ENCODE measurements at places on chromosomes 16 and 17. TPM values are rescaled to one million over a fixed set of nuclear protein-coding genes. Genes with fewer than 3 reads are reported as not detected.

The RASD1 gene
- total RNA-seq, result 24.6 TPM

GRCh38 chr17:80387071-80387470 is 27.9 kb upstream of the ENDOV start:
- H3K4me3 ChIP-seq, result no peak overlapping the region
- peaks cover 100% of the 10 kb centered on the region for H3K36me3 ChIP-seq
- no peak overlapping the region for H3K27ac ChIP-seq
- no peaks in the 10 kb centered on the region for H3K27me3 ChIP-seq

DNA sequence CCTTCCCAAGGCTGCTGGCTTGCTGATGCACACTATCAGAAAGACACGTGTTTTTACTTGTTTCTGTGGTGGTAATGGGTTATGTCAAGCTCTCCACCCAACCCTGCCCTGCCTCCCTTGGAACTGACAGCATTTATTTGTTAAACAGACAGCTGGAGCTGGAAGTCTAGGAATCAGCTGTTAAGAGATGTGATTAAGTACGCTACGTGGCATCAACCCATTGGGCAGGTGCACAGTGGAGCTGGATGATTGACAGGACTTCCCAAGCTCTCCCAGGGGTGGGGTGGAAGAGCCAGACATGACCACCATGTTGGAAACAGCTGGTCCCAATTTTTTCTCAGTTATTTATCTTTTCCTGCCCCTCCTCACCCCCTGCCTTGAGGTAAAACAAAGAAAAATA is 49.4 kb downstream of the ADAMTS18 start:
- H3K27me3 ChIP-seq, result no peaks in the 10 kb centered on the region
- no peak for DNase-seq
- no peak overlapping the region for H3K4me3 ChIP-seq
- H3K4me1 ChIP-seq, result no peaks in the 10 kb centered on the region
- H3K36me3 ChIP-seq, result no peaks in the 10 kb centered on the region
- H3K27ac ChIP-seq, result no peak overlapping the region

GRCh38 chr16:27434141-27435051 is 32.4 kb downstream of the IL21R start:
- H3K4me1 ChIP-seq, result no peaks in the 10 kb centered on the region
- peaks cover 6% of the 10 kb centered on the region for H3K36me3 ChIP-seq
- peaks cover 5% of the 10 kb centered on the region for H3K27me3 ChIP-seq

GRCh38 chr17:29766796-29767327 is 144.2 kb upstream of the CORO6 start:
- no peak for DNase-seq
- no peak overlapping the region for H3K27ac ChIP-seq
- H3K4me3 ChIP-seq, result no peak overlapping the region

GRCh38 chr17:32277284-32277683 is 11.7 kb downstream of the RHBDL3 start:
- H3K4me3 ChIP-seq, result no peak overlapping the region
- no peaks in the 10 kb centered on the region for H3K36me3 ChIP-seq
- H3K27ac ChIP-seq, result no peak overlapping the region
- peaks cover 22% of the 10 kb centered on the region for H3K27me3 ChIP-seq
- no peaks in the 10 kb centered on the region for H3K4me1 ChIP-seq

GRCh38 chr17:44203731-44204440 is 4.2 kb upstream of the ATXN7L3 start:
- peaks cover 25% of the 10 kb centered on the region for H3K36me3 ChIP-seq
- peaks cover 23% of the 10 kb centered on the region for H3K4me1 ChIP-seq
- H3K27me3 ChIP-seq, result no peaks in the 10 kb centered on the region
- no peak overlapping the region for H3K4me3 ChIP-seq
- H3K27ac ChIP-seq, result no peak overlapping the region

DNA sequence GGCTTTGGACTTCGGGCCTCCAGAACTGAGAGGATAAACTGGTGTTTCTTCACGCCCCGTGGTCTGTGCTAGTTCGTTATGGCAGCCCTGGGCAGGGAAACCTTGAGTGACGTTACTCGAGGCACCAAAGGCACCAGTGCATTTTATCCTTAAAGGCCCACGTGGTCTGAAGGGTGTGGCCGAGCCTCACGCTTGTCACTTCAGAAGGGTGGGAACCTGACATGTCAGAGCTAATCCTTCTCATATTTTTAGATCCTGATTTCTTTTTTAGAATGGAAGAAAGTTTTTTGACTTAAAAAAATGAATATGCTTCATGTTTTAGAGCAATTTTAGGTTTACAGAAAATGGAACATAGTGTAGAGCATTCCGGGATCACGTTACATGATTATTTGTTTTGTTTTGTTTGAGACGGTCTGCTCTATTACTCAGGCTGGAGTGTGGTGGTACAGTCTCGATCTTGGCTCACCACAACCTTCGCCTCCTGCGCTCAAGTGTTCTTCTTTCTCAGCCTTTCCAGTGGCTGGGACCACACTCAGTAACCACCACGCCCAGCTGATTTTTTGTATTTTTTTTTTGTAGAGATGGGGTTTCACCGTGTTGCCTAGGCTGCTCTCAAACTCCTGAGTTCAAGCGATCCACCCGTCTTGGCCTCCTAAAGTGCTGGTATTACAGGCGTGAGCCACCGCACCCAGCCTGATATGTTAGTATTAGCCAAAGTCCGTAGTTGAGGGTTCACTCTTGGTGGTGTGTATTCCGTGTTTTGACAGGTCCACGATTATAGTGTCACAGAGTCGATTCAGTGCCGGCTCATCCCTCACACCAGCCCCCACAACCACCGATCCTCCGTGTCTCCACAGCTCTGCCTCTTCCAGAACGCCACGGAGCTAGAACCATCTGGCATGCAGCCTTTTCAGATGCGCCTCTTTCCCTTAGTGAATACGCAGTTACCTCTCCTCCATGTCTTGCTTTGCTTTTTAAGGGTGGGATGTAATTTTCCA is 47.9 kb downstream of the RAB11FIP3 start:
- H3K27ac ChIP-seq, result no peak overlapping the region
- no peak for DNase-seq
- H3K27me3 ChIP-seq, result no peaks in the 10 kb centered on the region
- H3K4me3 ChIP-seq, result no peak overlapping the region
- H3K4me1 ChIP-seq, result no peaks in the 10 kb centered on the region

DNA sequence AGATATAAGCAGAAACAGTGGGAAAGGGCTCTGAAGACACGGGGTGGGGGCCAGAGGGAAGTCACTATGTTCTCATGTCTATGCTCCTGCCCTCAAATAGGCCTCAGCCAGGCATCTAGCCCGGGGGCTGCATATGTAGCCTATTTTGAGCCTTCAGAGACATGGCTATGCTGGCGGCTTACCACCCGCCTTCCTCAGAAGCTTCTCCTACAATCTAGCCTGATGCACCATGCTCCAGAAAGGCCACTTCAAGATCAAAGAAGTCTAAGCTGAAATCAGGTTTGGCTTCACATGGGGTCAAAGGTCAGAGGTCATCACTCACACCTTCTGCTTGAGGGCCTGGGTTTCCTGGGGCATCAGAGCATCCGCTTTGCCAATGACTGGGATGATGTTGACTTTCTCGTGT is 1.6 kb downstream of the SEPTIN1 start:
- H3K4me3 ChIP-seq, result no peak overlapping the region
- DNase-seq, result no peak
- H3K4me1 ChIP-seq, result peaks cover 22% of the 10 kb centered on the region
- no peak overlapping the region for H3K27ac ChIP-seq
- H3K36me3 ChIP-seq, result no peaks in the 10 kb centered on the region

- no peaks in the 10 kb centered on the region for H3K27me3 ChIP-seq
- no peak for DNase-seq
Observed at GRCh38 chr17:66620528-66620927, 214.4 kb upstream of the CACNG5 start.
